ENCODE measurements at places on chromosomes 7 and 10.

- DNase-seq: no peak
Observed at GRCh38 chr7:149620961-149621360, 123.4 kb upstream of the ZNF746 start.

GRCh38 chr7:142323706-142324105 is 65.8 kb upstream of the PRSS58 start:
- no peak for DNase-seq

GRCh38 chr7:115546790-115547189 is 483.8 kb downstream of the TFEC start:
- no peak for DNase-seq

DNA sequence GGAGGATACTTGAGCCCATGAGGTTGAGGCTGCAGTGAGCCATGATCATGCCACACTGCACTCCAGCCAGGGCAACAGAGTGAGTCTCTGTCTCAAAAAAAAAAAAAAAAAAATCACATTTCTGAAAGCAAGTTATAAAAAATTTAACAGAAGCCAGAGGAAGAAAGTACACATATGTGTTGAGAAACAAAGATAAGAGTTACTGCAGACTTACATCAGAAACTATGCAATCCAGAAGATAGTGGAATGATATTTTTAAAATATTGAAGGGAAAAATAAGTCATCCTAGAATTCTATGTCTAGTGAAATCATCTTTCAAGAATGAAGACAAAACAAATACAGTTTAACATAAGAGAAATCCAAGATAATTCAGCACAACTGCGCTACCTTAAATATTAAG is 46.9 kb downstream of the ZNF518A start:
- no peak for DNase-seq

DNA sequence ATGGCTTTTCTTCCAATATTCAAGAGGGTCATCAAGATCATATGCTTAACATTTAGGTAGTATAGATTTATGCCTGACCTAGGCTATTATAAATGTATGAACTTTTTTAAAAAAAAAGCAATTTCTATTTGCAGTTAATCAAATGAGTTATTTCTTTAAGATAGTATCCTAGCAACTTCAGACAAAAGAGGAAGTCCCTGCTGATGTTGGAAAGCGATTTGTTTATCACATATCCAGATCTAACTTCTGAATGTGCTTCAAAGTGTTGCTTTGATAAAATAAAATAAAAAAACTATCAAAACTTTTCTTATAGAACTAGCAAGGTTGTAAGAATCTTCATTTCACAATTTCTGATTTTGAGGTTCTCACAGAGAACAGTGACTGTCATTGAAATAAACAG is 401.9 kb upstream of the PHF14 start:
- DNase-seq: no peak

- no peak for DNase-seq
Observed at GRCh38 chr10:5014936-5015335, 11.3 kb upstream of the AKR1C2 start.

- DNase-seq: no peak
Observed at GRCh38 chr7:93427107-93427506, 147.4 kb downstream of the CALCR start.

DNA sequence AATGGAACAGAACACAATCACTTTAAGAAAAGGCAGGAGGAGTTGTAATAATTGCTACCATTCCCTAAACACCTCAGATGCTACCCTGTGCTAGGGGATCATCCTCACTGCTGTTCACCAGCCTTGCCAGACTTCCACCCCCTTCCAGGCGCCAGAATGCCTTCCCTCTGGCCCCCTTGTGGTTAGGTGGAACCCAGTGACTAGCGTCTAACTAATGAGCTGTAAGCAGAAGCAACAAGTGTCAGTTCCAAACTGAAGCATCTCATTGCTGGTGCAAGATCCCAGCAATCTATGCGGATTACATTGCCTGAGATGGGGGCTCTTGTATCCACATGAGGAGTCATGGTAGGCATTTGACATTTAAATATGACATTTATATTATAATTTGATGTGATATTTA is 86.6 kb downstream of the FRMD4A start:
- no peak for DNase-seq

DNA sequence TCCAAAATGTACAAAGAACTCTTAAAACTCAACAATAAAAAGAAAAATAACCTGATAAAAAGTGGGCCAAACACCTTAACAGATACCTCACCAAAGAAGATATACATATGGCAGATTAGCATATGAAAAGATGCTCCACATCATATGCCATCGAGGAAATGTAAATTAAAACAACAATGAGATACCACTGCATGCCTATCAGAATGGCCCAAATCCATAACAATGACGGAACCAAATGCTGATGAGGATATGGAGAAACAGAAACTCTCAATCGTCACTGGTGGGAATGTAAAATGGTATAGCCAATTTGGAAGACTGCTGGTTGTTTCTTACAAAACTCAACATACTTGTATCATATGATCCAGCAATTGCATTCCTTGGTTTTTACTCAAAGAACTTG is 319.9 kb downstream of the PHTF2 start:
- no peak for DNase-seq

DNA sequence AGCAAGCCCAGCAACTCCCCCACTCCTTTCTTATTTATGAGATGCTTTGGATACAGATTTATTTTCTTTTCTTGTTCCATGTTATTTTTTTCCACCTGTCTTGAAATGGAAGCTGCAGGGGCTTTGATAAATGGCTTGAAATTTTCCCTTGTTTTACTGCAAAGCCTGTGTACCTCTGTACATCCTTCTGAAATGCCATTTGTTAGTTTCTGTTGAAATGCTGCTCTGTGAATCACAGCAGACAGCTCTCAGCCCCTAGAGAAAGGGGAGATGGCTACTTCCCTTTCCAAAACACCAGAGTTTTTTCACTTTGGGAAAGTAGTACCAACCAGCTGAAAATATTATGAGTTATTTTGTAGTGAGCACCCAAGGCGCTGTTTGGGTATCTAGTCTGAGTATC is 304.2 kb downstream of the ELMO1 start:
- no peak for DNase-seq

DNA sequence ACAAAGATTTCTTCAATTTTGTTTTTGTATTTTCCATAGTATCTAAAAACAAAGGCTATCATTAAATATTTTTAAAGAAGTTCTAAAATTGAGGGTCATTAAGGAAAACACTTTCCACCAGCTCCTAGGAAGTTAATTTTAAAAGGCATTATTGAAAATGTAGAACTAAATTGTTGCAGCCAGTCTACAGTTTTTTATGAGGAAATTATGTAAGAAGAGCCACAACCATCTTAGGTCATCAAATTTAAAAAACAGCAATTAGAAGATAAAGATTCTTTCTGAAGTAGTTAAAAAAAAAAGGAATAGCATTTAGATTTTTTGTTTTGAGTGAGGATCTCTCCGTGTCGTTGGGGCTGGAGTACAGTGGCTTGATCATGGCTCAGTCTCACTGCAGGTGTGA is 161.7 kb downstream of the NRBF2 start:
- no peak for DNase-seq

DNA sequence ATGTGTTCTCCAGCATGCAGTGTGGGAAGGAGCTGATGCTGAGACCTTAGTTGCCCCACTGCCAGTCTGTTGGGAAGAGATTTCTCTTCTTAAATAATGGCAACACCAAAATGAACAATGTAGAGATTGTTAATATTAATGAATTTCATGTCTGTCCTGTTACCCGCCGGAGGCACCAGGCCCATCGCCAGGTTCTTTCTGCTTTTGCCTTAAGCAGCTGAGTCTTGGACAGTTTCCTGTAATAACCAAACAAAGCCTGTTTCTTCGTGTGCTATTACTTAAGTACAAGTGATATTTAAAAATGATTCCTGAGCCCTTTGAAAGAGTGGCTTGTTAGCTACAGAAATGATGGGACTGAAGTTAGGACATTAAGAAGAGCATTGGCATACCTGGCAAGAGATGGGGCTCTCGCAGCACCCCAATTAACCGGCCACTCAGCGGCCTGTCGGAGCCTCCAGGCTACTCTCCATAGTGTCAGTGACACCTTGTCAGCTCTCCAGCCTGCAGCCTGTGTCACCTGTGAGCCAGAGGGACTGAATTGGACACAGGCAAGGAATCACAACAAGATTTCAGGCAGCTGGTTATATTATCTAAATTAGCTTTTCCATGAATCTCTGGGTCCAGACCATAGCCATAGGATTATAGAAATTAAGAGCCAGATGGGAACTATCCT is 142.0 kb downstream of the CELF2 start:
- no peak for DNase-seq

GRCh38 chr10:70312972-70313371 is 29.2 kb upstream of the NPFFR1 start:
- no peak for DNase-seq

DNA sequence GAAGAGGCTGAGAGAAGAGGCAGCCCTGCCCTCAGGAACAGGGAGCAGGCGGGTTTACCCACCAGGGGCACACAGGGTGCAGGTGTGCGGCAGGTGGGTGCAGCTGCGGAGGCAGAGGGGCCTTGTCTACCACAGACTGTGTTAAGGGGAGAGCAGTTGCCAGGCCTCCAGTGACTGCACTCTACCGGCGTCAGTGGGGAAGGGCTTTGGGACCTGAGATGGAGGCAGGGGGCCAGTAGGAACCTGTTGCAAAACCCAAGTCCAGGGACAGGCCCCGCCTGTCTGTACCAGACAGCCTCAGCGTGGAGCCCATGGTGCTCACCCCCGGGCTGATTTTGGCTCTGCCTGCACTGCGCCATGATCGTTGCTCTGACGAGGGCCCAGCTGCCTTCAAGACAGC is 507.6 kb upstream of the FOXK1 start:
- DNase-seq: no peak
